ENCODE measurements at places on chromosomes 7 and 10. TPM values are rescaled to one million over a fixed set of nuclear protein-coding genes. Genes with fewer than 3 reads are reported as not detected.
A peak's percentile ranks its signal among the peaks of the same experiment; 100 is the strongest.

Gene HTR7
- total RNA-seq = 0.59 TPM

Gene STEAP1
- 3.1 TPM for total RNA-seq

Gene GPR85
- total RNA-seq = not detected

Gene ANKRD30A
- not detected for total RNA-seq

Gene WDR86
- total RNA-seq = 1.1 TPM

GRCh38 chr10:42743697-42744096 is 38.9 kb upstream of the BMS1 start:
- no peak overlapping the region for H3K4me3 ChIP-seq
- no peaks in the 10 kb centered on the region for H3K4me1 ChIP-seq
- H3K36me3 ChIP-seq = no peaks in the 10 kb centered on the region
- DNase-seq = no peak

- H3K36me3 ChIP-seq = no peaks in the 10 kb centered on the region
- DNase-seq = no peak
- H3K27me3 ChIP-seq = no peaks in the 10 kb centered on the region
- no peaks in the 10 kb centered on the region for H3K4me1 ChIP-seq
- H3K4me3 ChIP-seq = no peak overlapping the region
Observed at GRCh38 chr7:128247108-128247507, 6.0 kb downstream of the LEP start.

GRCh38 chr10:50565301-50566083 is 58.3 kb downstream of the SGMS1 start:
- H3K4me1 ChIP-seq = peaks cover 10% of the 10 kb centered on the region
- H3K27me3 ChIP-seq = no peaks in the 10 kb centered on the region

DNA sequence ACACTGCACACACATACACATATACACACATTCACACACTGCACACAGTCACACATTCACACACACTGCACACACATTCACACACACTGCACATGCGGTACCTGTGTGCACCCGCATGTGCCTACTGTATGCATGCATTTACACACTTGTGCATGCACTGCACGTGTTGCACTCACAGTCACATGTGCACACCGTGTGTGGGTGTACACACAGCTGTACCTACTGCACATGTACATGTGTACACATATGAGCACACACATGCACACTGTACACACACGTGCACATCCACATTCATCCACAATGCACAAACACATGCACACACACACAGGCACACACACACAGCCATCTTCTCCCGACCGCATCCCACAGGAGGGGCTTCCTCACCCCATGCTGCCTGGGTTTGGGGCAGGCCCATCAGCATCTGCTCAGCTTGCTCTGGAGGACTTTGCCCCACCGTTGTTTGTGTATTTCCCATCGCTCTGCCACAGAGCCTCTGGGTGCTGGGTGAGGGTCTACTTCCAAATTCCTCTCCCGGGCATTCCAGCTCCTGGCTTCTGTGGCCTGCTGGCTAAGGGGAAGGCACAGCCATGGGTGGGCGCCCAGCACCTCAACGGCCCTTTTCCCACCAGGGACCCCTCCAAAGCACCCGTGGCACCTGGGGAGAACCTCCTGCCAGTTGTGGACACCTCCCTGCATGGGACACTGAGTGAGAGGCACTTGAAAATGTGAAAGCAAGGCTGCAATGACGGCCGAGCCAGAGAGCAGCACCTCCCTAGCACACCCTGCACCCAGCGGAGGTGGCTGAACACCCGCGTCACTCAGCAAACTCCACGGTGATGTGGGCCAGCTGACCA is 324.3 kb downstream of the PTPRN2 start:
- DNase-seq = peak; percentile 51
- H3K4me1 ChIP-seq = no peaks in the 10 kb centered on the region
- no peak overlapping the region for H3K27ac ChIP-seq
- H3K27me3 ChIP-seq = no peaks in the 10 kb centered on the region
- no peak overlapping the region for H3K4me3 ChIP-seq

DNA sequence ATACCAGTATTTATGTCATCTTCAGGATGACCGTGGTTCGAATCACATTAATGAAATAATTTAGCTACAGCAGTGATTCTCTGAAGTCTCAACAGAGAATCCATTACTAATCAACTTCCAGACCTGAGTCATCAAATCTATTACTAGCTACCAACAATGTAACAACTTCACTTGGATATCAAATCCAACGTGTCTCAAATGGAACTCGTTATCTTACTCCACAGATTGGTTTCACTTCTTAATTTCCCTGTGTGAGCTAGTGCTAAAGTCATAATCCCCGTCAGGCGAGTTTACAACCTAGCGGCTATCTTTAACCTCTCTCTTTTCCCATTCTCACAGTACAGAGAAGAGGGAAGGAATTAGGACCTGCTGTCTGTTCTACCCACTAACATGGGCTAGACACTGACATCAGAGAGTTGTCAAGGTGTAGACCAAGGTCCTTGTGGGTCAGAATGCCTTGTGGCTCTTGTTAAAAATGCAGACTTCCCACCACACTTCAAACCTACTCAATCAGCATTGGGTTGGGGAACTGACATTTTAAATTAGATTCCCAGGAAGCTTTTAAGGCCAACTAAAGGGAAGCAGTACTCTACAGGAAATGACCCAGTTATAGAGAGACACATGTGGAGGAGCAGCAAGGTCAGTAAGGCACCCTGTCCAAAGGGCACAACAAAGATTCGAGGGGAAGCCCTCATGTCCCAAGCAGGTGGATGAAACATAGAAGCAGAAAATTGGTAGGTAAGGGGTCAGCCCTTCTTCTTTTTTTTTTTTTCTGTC is 57.3 kb upstream of the GSAP start:
- no peak for DNase-seq
- H3K27ac ChIP-seq = no peak overlapping the region
- H3K36me3 ChIP-seq = no peaks in the 10 kb centered on the region
- H3K4me3 ChIP-seq = no peak overlapping the region

DNA sequence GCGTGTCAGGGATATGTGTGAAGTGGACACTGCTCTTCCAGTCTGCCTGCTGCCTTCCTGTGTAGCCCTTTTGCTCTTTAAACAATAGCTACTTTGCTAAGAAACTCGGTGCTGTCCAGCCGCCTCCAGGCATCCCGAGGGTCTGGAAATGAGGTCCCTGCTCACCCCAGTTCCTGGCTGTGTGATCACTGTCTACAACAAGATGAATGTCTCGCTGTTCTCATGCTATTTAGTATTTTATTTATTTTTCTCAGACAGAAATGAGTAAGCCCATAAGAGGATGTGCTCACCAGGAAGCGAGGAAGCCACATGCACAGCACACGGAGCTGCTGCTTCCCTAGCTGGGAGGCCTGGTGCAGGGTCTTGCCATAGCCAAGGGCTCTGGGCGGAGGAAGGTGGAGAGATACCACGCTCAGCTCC is 167.0 kb upstream of the PITRM1 start:
- no peaks in the 10 kb centered on the region for H3K27me3 ChIP-seq
- no peaks in the 10 kb centered on the region for H3K36me3 ChIP-seq
- H3K4me3 ChIP-seq = no peak overlapping the region
- no peak for DNase-seq

GRCh38 chr7:23341846-23342598 is 42.9 kb downstream of the MALSU1 start:
- no peak overlapping the region for H3K4me3 ChIP-seq
- H3K4me1 ChIP-seq = no peaks in the 10 kb centered on the region
- H3K36me3 ChIP-seq = no peaks in the 10 kb centered on the region

- no peaks in the 10 kb centered on the region for H3K4me1 ChIP-seq
- H3K36me3 ChIP-seq = no peaks in the 10 kb centered on the region
- no peak for DNase-seq
- H3K27me3 ChIP-seq = no peaks in the 10 kb centered on the region
- no peak overlapping the region for H3K4me3 ChIP-seq
Observed at GRCh38 chr7:42456267-42456666, 219.3 kb upstream of the GLI3 start.

GRCh38 chr10:76071653-76072365 is 640.4 kb downstream of the LRMDA start:
- H3K36me3 ChIP-seq = no peaks in the 10 kb centered on the region
- no peaks in the 10 kb centered on the region for H3K27me3 ChIP-seq
- H3K4me3 ChIP-seq = no peak overlapping the region
- DNase-seq = no peak
- H3K27ac ChIP-seq = no peak overlapping the region

- no peak overlapping the region for H3K4me3 ChIP-seq
- H3K36me3 ChIP-seq = no peaks in the 10 kb centered on the region
- H3K27ac ChIP-seq = peak overlapping the region; percentile 53
- H3K4me1 ChIP-seq = peaks cover 34% of the 10 kb centered on the region
- H3K27me3 ChIP-seq = no peaks in the 10 kb centered on the region
Observed at GRCh38 chr7:36048141-36048901, 104.7 kb upstream of the EEPD1 start.

DNA sequence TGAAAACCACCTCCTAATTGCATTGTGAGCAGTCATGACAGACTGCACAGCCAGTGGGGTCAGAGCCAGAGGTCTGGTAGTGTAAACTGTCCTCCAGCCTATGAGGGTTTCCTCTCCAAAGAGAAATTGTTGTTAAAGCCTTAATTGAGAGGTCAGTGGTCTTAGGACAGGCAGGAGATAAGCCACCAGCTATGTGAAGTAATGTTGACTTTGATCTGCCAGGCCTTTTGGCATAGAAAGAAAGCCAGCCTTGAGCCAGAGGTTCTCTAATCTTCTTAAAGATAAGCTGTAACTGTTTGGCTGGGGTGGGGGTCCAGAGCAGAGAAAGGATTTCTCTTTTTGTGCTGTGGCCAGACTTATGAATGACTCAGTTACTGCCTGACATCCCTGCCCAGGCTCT is 248.4 kb downstream of the WDR11 start:
- no peaks in the 10 kb centered on the region for H3K27me3 ChIP-seq
- H3K27ac ChIP-seq = no peak overlapping the region
- no peaks in the 10 kb centered on the region for H3K4me1 ChIP-seq

DNA sequence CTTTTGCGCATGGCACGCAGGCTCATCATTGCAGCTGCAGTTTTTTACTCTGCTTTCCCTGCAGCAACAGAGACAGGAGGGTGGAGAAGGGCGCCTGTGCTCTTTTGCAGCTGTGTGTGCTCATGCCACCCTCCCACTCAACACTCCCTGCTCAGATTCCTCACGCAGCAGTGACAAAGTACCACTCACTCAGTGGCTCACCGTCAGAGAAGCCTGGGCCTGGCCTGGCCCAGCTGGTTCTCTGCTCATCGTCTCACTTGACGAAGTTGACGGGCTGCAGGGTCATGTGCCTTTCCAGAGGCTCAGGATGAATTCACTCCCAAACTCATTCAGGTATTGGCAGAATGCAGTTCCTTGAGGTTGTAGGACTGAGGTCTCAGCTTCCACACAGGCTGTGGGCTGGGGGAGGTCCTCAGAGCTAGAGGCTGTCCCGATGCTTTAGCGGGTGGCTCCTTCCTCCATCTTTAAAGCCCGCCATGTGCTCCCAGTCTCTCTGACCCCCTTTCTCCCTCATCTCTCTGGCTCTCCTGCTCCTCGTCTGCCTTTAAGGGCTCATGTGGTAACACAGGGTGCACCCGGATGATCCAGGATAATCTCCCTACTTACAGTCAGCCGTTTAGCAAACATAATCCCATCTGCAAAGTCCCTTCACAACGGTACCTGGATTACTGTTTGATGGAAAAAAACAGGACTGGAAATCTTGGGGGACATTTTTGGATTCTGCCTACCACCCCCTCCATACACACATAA is 25.8 kb downstream of the PTPRE start:
- DNase-seq = no peak
- H3K27me3 ChIP-seq = no peaks in the 10 kb centered on the region
- H3K36me3 ChIP-seq = no peaks in the 10 kb centered on the region
- H3K4me3 ChIP-seq = no peak overlapping the region
- H3K27ac ChIP-seq = no peak overlapping the region
- peaks cover 14% of the 10 kb centered on the region for H3K4me1 ChIP-seq

DNA sequence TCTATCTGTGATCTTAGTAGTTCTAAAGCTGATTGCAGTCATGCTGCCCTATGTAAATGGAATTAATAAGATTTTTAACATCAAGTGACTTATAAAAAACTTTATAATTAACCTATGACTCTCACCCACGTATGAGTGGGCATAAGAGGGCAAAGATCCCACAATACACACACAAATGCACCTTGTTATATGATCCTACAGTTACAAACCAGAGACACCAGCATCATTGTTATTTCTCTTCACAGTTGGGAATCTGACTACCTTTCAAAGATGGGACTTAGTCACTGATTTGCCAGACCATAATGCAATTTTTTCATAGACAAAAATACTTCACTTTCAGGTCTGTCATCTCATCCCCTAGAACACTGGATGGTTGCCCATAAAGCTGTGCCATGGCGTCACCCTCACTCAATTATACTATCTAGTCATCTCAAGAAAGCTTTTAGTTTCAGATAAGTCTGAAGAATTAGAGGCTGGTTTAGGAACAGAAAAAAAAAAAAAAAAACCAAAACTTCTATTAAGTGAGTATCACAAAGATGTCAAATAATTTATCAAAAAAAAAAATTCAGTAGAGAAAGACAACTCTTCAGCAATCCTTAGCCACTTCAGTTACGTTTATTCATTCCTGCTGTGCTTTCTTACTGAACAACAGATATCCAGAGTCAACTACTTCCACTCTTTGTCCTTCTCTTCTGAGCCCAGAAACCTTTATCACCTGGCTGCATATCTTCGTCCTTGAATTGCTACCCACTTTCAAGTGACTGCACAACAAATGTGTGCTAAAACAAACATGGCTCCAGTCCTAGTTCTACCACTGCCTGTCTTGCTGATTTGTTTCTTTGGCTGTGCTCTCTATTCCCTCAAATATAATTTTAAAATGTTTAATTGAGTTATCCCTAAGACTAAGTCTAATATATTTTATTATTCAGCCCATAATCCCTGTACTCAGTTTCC is 175.0 kb upstream of the CHRM2 start:
- DNase-seq = no peak
- no peak overlapping the region for H3K4me3 ChIP-seq
- no peaks in the 10 kb centered on the region for H3K27me3 ChIP-seq

DNA sequence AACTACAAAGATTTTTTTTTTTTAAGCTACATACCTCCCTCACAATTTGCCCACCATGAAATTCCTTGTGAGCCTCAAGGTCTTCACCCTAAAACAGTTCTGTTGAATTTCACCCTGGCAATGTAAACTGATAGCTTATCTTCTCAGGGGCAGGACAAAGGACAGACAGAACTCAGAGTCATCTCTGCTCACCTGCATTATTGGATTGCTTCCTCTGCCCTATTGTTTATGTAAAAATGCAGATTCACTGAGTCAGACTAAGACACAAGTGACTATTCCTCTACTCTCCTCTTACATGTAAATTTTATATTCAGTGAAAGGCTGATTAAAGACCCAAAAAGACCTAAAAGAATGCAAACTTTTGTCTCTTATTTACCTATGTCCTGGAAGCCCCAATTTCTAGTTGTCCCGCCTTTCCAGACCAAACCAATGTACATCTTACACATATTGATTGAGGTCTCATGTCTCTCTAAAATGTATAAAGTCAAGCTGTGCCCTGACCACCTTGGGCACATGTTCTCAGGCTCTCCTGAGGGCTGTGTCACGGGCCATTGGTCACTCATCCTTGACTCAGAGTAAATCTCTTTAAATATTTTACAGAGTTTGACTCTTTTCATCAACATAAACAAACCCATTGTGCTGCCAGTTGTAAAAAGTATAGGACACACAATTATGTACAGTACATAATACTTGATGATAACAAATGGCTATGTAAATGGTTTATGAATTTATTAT is 440.2 kb downstream of the HTR7 start:
- DNase-seq = no peak
- H3K4me3 ChIP-seq = no peak overlapping the region
- H3K27ac ChIP-seq = no peak overlapping the region
